Esophagus muscularis mucosa (tissue), 4 donors: ENCODE measurements at places on chromosomes 16 and 17. TPM values are rescaled to one million over a fixed set of nuclear protein-coding genes. Genes with fewer than 3 reads are reported as not detected.

DNA sequence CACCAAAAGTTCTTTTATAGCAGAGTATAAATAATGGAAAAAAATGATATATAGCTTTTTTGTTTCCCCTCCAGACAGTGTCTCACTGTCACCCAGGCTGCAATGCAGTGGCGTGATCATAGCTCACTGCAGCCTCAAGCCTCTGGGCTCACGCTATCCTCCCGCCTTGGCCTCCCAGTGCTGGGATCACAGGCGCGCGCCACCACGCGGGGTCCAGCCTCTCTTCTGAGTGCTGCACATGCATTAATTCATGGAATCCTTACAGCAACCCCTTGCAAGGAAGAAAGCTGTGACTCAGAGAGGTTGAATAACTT is 18.0 kb upstream of the ZNF629 start:
- DNase-seq = no peak

DNA sequence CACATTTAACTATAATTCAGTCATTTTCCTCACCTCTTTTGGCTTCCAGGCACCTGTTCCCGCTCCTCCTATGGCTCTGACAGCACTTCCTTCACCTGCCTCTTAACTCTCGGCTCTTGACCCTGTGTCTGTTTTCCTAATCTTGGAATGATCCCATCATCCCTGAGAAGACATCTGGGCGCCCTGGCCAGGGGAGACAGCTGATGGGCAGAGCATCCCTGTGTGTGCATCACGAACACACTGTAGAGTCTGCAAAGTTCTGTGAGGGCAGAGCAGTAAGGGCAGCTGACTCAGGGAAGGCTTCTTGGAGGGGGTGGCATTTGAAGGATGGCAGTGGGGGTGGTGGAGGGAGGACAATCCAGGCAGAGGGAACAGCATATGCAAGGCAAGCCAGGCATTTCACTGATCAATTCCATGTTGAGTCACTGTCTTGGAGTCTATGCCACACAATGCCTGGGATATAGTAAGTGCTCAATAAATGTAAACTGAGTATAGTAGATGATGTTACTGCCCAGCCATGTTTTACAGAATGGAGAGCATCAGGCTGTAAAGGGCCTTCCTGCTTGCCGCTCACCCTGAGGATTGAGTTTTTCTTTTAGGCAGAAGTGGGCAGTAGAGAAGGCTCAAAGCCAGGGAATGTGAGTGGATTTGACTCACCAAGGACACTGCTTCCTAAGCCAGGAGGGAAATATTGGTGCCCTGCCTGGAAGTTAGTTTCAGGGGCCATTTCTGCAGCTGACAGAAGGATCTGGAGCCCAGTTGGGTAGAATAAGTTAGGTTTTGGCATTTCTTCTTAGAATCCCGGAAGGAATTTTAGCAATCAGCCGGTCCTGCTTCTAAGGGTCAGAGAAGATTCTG is 5.8 kb upstream of the RAB11FIP4 start:
- DNase-seq = no peak

GRCh38 chr16:717450-718245 is 2.7 kb downstream of the METRN start:
- DNase-seq = no peak

GRCh38 chr16:15620611-15621195 is 22.3 kb downstream of the MARF1 start:
- DNase-seq = no peak

DNA sequence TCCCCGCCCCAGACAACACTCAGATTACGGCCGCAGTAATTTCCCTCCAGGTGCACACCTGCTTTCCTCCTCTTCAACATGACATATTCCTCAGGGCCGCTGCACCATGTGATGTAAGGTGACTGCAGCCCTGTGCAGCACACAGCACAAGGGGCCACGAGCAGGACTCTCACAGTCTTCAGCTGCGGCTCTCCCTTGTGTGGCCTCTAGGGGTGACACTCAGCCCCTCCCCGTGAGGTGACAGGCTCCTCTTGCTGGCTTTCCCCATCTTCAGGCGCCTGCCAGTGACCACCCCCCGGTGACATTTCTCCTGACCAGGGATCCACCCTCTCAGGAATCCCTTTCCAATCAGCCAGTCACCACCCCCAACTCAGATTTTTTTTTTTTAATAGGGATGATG is 31.3 kb upstream of the ABCC3 start:
- DNase-seq = no peak

LRRC46 gene
- total RNA-seq = 0.45 TPM

TP53TG3D gene
- 0.52 TPM for total RNA-seq

TMEM220 gene
- total RNA-seq = 9.6 TPM

ARL5C gene
- not detected for total RNA-seq
